Brain (organoid and tissue), 16 donors: ENCODE measurements at places on chromosomes 12 and 14. TPM values are rescaled to one million over a fixed set of nuclear protein-coding genes. Genes with fewer than 3 reads are reported as not detected.

GRCh38 chr12:68159681-68160304 lies at the start of gene IFNG:
Gene IFNG, minus strand, starts transcription at chr12:68159740. Its CDS starts 125 bp downstream, at chr12:68159615.
- no peak for DNase-seq

- DNase-seq: no peak
These were observed 34.2 kb downstream of the NGB start for GRCh38 chr14:77236814-77237213.

DNA sequence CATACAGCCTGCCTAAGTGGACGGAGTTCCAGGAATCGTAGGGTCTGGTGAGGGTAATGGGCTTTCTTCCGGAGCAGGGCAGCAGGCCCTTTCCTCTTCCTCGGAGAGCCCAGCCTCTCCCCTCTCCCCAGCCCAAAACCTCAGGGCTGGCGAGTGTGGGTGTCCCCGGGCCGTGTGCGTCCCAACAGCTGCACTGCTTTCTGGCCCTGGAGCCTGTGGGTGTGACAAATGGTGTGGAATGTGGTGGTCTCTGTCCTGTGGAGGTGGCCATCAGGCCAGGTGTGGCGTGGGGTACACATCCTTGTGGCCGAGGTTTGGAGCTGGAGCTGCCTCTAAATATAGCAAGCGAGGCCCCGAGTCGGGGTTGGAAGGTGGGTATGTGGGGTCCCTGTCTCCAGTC lies 8.5 kb downstream of the ORAI1 start:
- DNase-seq: no peak

GRCh38 chr12:80178846-80179245 lies 79.5 kb downstream of the OTOGL start:
- no peak for DNase-seq

NINJ2 gene
- 26.6 TPM for polyA plus RNA-seq

GRCh38 chr12:94671917-94672316 lies 21.6 kb upstream of the TMCC3 start:
- DNase-seq: no peak

- DNase-seq: peak; percentile 40
These were observed 54.9 kb downstream of the DCAF5 start for GRCh38 chr14:69097974-69098373.
